Fibroblast of mammary gland (primary cell): ENCODE measurements at places on chromosomes 1 and 21.

GRCh38 chr1:219463636-219464035, 149.3 kb downstream of the ZC3H11B start:
- DNase-seq = peak; percentile 73

GRCh38 chr1:78298349-78298748, 192.4 kb upstream of the PTGFR start:
- DNase-seq = no peak

- peak; percentile 46 for DNase-seq
These were observed 739 bp downstream of the SMG5 start for GRCh38 chr1:156281693-156282478.

DNA sequence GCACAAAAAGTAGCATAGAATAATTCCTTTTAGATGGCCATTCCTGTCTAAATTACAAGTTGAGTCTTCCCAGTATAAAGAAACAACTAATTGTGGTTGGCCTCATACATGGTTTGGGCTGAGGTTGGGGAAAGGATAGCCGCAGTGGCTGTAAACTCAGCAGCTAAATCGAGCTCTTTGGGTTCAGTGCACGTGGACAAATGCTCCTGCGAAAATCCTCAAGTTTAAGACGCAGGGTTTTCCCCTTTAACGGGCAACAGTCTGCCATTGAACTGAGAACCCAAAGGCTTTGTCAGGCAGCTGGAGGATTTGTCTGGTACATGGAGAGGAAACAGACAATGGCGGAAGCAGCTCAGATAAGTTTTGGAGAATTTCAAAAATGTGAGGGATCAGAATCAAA, 331.9 kb downstream of the TGFB2 start:
- no peak for DNase-seq

DNA sequence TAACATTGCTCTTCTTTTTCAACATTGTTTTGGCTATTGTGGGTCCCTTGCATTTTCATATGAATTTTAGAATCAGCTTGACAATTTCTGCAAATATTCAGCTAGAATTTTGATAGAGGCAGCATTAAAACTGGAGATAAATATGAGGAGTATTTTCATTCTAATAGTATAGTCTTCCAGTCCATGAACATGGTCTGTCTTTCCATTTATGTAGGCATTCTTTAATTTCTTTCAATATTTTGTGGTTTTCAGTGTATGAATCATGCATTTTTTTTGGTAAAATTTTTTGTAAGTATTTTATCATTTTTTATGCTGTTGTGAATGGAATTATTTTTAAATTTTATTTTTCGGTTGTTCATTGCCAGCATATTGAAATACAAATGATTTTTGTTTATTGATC, 97.2 kb downstream of the DNAH14 start:
- no peak for DNase-seq

DNA sequence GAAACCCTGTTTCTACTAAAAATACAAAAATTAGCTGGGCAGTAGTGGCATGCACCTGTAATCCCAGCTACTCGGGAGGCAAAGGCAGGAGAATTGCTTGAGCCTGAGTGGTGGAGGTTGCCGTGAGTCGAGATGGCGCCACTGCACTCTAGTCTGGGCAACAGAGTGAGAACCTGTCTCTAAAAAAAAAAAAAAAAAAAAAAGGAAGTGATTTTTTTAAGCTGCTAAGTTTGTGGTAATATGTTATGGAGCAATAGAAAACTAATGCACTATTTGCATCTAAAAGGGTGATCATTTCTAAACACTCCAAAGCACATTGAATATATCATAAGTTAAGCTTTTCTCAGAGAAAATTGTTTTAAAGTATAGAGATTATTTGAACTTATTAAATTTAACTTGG, 244.8 kb upstream of the SPAG17 start:
- DNase-seq = no peak

GRCh38 chr1:231828182-231828920, 201.8 kb downstream of the DISC1 start:
- DNase-seq = peak; percentile 97
